ENCODE measurements at places on chromosomes 3 and 15.

DNA sequence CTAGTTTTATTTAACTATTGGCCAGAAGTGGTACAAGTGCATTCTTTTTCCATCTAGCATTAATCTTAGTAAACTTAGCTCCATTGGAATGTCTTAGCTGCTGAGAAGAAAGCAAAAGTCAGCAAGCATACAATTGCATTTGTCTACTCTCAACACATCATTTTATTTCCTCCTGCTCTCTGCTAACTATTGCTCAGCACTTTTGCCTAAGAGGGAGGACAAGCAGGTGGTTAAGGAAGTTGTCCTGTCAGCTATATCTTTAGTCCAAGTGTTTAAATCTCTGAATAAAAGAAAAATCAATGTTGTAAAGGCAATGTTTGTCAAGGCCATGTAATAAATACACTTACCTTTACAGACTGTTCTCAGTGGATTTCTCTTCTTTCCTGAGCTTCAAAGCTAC is 51.0 kb downstream of the FHIT start:
- no peak for DNase-seq
- no peak overlapping the region for H3K4me3 ChIP-seq
- H3K27me3 ChIP-seq = no peaks in the 10 kb centered on the region
- H3K27ac ChIP-seq = no peak overlapping the region

GRCh38 chr3:171956181-171956683 is 83.1 kb upstream of the FNDC3B start:
- no peaks in the 10 kb centered on the region for H3K27me3 ChIP-seq
- no peak overlapping the region for H3K4me3 ChIP-seq
- H3K36me3 ChIP-seq = no peaks in the 10 kb centered on the region
- no peak overlapping the region for H3K27ac ChIP-seq
- no peak for DNase-seq

- H3K27me3 ChIP-seq = no peaks in the 10 kb centered on the region
- no peak for DNase-seq
- H3K4me1 ChIP-seq = no peaks in the 10 kb centered on the region
- H3K36me3 ChIP-seq = no peaks in the 10 kb centered on the region
Observed at GRCh38 chr3:178551916-178552321, 15.7 kb downstream of the KCNMB2 start.

DNA sequence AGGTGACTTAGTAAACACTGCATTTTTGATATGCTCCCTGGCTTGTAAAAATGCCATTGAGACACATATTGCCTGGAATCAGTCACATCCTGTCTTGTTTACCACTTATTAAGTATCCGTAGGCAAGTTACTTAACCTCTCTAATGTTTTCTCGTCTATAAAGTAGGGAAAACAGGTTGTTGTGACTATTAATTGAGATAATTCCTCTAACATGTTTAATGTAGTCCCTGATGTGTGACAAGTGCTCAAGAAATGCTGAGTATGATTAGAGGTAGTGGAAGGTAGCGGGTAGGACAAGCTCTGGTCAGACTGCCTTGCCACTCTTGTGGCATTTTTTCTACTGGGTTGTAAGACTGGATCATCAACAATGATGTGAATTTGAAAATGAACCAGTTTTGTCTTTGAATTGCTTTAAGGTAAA is 54.1 kb downstream of the NFKBIZ start:
- H3K4me3 ChIP-seq = no peak overlapping the region
- no peak for DNase-seq
- H3K27ac ChIP-seq = no peak overlapping the region
- H3K27me3 ChIP-seq = no peaks in the 10 kb centered on the region
- H3K36me3 ChIP-seq = no peaks in the 10 kb centered on the region

DNA sequence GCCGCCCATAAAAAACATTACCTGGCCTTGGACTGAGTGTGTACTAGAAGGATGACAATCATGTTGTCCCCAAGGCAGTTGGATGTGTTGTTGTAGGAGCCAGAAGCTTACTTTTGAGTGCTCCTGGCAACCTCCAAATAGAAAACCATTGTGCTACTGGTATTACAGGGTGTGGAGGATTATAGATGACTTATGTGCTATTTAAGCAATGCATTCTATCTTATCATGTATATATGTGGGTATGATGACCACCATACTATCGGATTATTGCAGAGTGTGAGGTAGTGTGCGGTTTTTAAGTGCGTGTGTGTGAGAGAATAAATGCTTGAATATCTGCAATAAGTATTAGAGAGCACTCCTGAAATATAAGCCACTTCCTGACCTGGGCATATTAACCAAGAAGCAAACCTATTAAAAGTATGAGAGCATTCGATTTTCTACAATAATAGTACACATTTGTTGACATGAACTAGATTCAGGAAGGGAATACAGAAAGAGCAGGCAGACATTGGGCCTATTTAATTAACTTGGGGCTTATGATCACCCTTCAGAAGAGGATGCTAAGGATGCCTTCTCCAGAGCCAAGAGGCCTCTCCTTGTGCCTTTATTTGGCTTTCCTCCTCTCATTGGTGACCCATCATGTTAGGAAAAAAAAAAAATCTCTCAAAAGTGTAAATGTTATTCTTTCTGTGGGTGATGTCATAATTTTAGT is 11.7 kb upstream of the MBNL1 start:
- H3K27me3 ChIP-seq = no peaks in the 10 kb centered on the region
- no peaks in the 10 kb centered on the region for H3K4me1 ChIP-seq
- H3K27ac ChIP-seq = no peak overlapping the region
- no peak for DNase-seq

GRCh38 chr15:67869701-67870100 is 29.9 kb upstream of the RNU6-1 start:
- no peaks in the 10 kb centered on the region for H3K27me3 ChIP-seq
- peaks cover 28% of the 10 kb centered on the region for H3K36me3 ChIP-seq
- H3K4me1 ChIP-seq = no peaks in the 10 kb centered on the region
- H3K4me3 ChIP-seq = no peak overlapping the region

DNA sequence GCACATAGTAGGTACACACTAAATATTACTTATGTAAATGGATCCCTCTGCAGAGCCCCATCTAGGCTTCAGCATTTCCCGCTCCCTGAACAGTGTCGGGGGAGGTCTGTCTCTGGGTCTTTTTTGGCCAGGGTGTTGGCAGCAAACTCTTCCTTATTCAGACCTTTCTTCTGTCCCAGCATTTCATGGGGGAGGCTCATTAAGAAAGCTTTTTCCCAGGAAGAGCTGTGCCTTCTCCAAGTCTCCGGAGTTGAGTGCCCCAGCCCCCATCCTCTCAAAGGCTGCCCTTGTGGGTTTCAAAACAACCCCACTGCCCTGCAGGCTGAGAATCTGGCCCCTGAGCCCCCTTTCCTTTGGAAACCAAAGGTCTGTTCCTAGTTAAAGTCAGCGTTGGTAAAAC is 25.1 kb downstream of the SLC6A11 start:
- H3K4me3 ChIP-seq = no peak overlapping the region
- no peak overlapping the region for H3K27ac ChIP-seq
- H3K4me1 ChIP-seq = no peaks in the 10 kb centered on the region
- H3K36me3 ChIP-seq = no peaks in the 10 kb centered on the region
- H3K27me3 ChIP-seq = no peaks in the 10 kb centered on the region

GRCh38 chr3:67648701-67649100 is 5.7 kb downstream of the SUCLG2 start:
- no peak overlapping the region for H3K4me3 ChIP-seq
- H3K27ac ChIP-seq = no peak overlapping the region
- peaks cover 6% of the 10 kb centered on the region for H3K36me3 ChIP-seq
- DNase-seq = no peak
- no peaks in the 10 kb centered on the region for H3K27me3 ChIP-seq

- H3K36me3 ChIP-seq = no peaks in the 10 kb centered on the region
- no peaks in the 10 kb centered on the region for H3K27me3 ChIP-seq
- H3K4me3 ChIP-seq = no peak overlapping the region
- no peaks in the 10 kb centered on the region for H3K4me1 ChIP-seq
- DNase-seq = no peak
Observed at GRCh38 chr3:150666167-150666566, 37.6 kb downstream of the ERICH6 start.

DNA sequence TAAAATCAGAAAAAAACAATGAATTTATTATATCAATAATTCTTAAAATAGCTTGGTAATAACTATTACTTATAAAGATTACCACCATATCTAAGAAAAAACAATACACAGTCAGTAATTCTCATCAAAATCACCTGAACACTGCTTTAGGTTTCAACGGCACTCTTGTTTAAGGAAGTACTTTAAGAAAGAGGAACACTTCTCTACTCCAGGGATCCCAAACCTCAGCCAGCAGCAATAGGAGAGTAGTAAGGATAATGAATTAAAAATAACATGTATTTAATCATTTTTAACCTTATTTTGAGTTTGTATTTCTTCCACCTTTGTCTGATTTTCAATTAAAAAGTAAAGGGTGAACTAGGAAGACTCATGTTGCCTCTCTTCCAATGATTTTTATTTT is 494.0 kb upstream of the NR2F2 start:
- no peaks in the 10 kb centered on the region for H3K4me1 ChIP-seq
- H3K27ac ChIP-seq = no peak overlapping the region
- no peak for DNase-seq
- no peaks in the 10 kb centered on the region for H3K36me3 ChIP-seq
- no peaks in the 10 kb centered on the region for H3K27me3 ChIP-seq

GRCh38 chr3:126432361-126433104 is 37.8 kb downstream of the CFAP100 start:
- no peak overlapping the region for H3K4me3 ChIP-seq
- no peak overlapping the region for H3K27ac ChIP-seq
- H3K36me3 ChIP-seq = peaks cover 14% of the 10 kb centered on the region
- no peaks in the 10 kb centered on the region for H3K27me3 ChIP-seq
- no peaks in the 10 kb centered on the region for H3K4me1 ChIP-seq

GRCh38 chr3:55156851-55157650 is 229.2 kb upstream of the LRTM1 start:
- no peak overlapping the region for H3K4me3 ChIP-seq
- H3K4me1 ChIP-seq = no peaks in the 10 kb centered on the region
- H3K36me3 ChIP-seq = no peaks in the 10 kb centered on the region
- no peak overlapping the region for H3K27ac ChIP-seq

DNA sequence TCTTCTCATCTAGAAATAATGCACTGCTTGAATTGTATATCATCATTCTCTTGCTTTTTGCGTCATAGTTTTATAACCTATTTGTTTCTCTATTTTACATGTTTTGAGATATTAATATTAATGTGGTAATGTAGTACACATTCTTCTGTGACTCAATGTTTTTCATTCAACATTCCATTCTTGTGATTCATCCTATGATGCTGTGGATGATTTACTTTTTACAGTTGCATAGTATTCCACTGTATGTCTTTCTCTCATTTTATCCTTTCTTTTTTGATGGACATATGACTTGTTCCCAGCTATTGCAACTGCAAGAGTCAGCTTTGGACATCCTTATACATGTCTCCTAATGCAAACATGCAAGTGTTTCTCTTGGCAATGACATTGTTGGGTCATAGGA is 20.6 kb upstream of the VEPH1 start:
- H3K4me3 ChIP-seq = no peak overlapping the region
- DNase-seq = no peak
- no peaks in the 10 kb centered on the region for H3K4me1 ChIP-seq
- no peak overlapping the region for H3K27ac ChIP-seq
- peaks cover 3% of the 10 kb centered on the region for H3K36me3 ChIP-seq

- no peak overlapping the region for H3K4me3 ChIP-seq
- H3K36me3 ChIP-seq = peaks cover 11% of the 10 kb centered on the region
- no peaks in the 10 kb centered on the region for H3K27me3 ChIP-seq
- DNase-seq = no peak
- H3K4me1 ChIP-seq = no peaks in the 10 kb centered on the region
- H3K27ac ChIP-seq = no peak overlapping the region
Observed at GRCh38 chr3:169992781-169993180, 26.2 kb downstream of the SEC62 start.

- H3K27me3 ChIP-seq = no peaks in the 10 kb centered on the region
- H3K36me3 ChIP-seq = peaks cover 4% of the 10 kb centered on the region
Observed at GRCh38 chr3:55243678-55244077, 243.4 kb downstream of the WNT5A start.

GRCh38 chr3:5071061-5071460 is 51.0 kb upstream of the ARL8B start:
- H3K4me1 ChIP-seq = no peaks in the 10 kb centered on the region
- no peak overlapping the region for H3K4me3 ChIP-seq
- no peak overlapping the region for H3K27ac ChIP-seq
- H3K27me3 ChIP-seq = no peaks in the 10 kb centered on the region

DNA sequence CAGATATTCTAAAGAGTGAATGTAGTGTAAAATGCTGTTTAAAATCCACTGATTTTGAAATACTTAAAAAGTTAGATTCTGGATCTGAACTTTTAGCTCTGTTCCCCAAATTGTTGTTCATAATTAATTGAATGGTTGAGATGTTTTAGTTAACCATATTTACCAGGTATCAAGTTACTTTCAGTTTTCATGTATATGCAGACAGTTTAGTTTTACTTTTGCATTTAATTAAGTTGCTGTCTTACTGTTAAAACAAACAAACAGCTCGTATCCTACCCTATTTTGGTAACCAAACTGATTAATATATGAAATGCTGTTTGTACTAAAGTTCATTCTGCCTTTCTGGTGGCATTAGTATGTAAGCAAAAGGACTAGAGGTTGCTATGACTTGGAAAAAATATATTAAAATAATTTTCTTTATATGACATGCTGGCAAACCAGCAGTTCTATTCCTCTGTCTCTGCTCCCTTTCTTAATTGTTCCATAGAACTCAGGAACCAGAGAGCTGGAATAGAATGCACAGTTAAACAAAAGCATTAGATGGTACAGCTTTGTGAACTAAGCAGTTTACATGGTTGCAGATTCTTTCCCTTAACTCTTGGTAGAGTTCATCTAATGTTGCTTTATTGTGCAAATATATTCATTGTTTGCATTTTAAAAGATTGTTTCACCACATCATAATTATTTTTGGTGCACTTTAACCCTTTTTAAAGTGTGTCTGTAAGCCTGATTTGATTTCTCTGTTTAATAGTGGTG is 39.5 kb upstream of the SCAANT1 start:
- H3K4me1 ChIP-seq = peaks cover 4% of the 10 kb centered on the region
- no peaks in the 10 kb centered on the region for H3K27me3 ChIP-seq
- H3K4me3 ChIP-seq = no peak overlapping the region
- H3K36me3 ChIP-seq = peaks cover 7% of the 10 kb centered on the region

- no peak for DNase-seq
- no peaks in the 10 kb centered on the region for H3K27me3 ChIP-seq
- H3K36me3 ChIP-seq = peaks cover 19% of the 10 kb centered on the region
- H3K27ac ChIP-seq = no peak overlapping the region
- H3K4me1 ChIP-seq = no peaks in the 10 kb centered on the region
Observed at GRCh38 chr3:194481103-194481502, 5.7 kb downstream of the ATP13A3 start.

DNA sequence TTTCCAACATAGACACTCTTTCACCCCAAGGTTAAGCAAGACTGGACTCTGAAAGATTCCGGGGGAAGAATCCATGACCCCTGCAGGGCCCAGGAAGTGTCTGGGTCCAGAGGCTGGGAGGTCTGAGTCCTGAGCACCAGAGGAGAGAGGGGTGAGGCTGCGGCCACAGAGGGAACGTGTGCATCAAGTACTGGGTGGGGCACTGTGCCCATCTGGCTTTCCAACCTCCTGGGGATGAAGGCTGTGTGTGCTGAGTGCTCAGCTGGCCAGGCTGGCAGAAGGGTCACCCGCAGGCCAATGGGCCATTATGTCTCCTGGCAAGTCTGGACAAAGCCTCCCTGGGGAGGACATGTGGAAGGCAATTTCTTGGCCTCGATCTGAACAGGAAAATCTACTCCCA is 3.3 kb downstream of the CHRNA3 start:
- DNase-seq = peak; percentile 20
- H3K4me3 ChIP-seq = no peak overlapping the region
- no peak overlapping the region for H3K27ac ChIP-seq
- no peaks in the 10 kb centered on the region for H3K4me1 ChIP-seq
- H3K36me3 ChIP-seq = no peaks in the 10 kb centered on the region
- H3K27me3 ChIP-seq = peaks cover 8% of the 10 kb centered on the region

GRCh38 chr3:53938645-53939044 is 47.0 kb upstream of the SELENOK start:
- peaks cover 8% of the 10 kb centered on the region for H3K36me3 ChIP-seq
- no peaks in the 10 kb centered on the region for H3K27me3 ChIP-seq
- H3K4me3 ChIP-seq = no peak overlapping the region
- H3K4me1 ChIP-seq = no peaks in the 10 kb centered on the region
- no peak overlapping the region for H3K27ac ChIP-seq
- DNase-seq = peak; percentile 44

Measured in H9 (cell line).